ENCODE measurements at places on chromosomes 6 and 20.

GRCh38 chr6:10831609-10832008 is 6.7 kb downstream of the MAK start:
- DNase-seq: no peak

DNA sequence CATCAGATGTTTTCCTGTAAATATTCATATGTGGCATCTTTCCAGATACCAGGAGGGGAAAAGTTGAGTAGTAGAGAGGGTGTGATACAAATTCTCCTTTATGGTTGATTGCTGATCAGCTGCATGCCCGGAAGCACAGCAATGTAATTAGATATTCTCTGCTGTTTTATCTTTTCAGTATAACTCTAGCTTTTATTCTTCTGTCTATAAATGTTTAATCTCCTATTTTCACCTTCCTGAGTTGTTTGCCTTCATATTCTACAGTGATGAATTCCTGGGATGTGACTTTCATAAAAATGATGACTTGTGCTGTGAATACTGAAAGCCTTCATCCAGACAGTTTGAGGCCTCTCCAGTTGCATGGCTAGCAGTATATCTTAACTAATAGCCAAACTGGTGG is 53.7 kb downstream of the SH3BGRL2 start:
- DNase-seq: no peak

DNA sequence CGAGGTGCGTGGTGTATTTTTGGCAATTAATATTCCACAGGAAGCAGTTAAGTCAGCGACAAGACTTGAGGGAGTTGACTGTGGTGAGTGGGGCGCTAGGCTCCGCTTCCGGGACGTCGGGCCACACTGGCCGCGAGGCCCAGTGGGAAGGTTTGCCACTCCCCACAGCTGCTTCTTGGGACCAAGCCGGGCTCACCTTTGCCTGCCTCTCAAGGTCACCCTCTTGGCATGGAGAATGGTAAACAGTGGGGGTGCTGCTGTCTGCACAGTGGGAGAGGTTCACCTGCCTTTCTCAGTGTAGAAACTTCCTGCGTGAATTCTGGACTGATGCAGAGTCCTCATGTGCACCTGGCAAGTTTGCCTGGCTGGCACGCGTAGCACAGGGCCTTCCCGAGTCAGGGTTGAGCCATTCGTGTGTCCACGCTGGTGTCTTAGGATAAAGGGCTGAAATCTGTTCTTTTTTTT is 6.4 kb downstream of the OSBPL2 start:
- DNase-seq: no peak

DNA sequence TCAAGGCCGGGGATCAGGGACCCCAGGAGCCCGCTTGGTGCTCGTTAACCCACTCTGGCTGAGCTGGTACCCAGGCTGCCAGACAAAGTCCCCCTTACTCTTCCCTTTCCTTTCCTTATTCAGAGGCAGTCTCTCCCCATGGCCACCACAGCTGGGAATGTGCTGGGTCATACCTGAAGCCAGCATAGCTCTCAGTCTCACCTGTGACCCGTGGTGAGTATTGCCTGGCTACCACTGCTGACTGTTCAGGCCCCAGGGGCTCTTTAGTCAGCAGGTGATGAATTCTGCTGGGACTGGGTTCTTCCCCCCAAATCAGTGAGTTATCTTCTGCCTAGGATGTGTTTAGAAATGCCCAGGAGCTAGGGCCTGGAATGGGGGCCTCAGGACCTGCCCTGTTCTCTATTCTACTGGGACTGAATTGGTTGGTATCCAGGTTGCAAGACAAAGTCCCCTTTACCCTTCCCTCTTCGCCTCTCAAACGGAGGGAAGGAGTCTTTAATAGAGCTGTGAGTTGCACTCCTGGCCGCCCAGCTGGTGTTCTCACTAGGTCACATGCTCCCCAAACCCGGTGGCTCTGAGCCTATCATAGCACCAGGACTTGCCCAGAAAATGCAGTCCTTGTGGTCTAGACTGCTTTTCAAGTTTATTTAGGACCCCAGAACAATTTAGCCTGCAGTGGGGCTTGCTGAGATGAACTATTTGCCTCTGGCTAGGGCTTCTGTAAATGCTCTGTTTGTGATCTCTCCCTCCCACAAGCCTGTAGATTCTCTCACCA is 64.6 kb downstream of the MYO6 start:
- DNase-seq: no peak

DNA sequence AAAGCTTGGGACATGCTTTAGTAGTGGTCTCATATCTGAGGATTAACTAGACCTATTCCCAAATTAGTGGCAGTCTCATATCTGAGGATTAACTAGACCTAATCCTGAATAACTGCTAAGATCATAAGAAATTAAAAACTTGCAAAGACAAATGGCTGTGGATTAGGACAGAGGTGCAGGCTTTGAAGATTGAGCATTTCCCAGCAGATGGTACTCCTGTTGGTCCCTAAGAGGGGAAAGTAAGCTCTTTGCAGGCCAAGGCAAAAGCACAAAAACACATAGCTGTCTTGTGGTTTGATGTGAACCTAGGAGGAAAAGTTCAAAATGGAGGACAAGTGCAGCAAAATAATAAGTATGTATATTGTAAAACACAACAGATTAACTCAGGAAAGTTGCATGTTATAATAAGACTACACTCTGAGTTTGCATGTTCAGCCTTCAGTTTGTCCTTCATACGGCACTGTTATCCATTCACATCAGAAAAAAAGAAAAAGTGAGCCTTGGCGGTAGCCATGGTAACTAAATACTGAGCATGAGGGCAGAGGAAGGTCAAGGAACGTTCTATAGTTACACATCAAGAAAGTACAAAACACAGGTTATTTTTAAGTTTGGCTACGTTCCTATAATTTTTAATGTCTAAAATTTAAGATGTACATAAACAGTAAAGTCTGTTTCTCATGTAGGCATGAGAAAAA is 62.8 kb downstream of the FILIP1 start:
- no peak for DNase-seq

- no peak for DNase-seq
Measured at GRCh38 chr6:116244284-116244683, 9.6 kb downstream of the TSPYL4 start.

DNA sequence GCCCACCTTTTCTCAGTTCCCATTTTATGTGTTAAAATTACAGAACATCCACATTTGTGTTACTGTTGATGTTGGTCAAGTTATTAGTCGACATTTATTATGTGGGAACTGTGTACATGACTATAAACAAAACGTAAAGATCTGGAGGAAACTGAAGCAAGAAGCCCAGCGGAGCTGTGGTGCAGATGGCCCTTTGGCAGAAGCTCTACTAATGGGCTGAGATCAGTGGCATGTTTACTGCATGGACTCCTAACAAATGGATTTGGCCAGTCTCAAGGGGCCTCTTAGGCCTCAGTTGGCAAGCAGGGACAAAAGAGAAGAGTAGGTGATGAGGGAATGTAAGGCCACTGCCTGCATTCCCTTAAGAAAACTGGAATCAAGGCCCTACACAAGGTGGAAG is 282.1 kb upstream of the TCF21 start:
- DNase-seq: no peak

GRCh38 chr20:47972916-47973309 is 187.6 kb upstream of the SULF2 start:
- no peak for DNase-seq

DNA sequence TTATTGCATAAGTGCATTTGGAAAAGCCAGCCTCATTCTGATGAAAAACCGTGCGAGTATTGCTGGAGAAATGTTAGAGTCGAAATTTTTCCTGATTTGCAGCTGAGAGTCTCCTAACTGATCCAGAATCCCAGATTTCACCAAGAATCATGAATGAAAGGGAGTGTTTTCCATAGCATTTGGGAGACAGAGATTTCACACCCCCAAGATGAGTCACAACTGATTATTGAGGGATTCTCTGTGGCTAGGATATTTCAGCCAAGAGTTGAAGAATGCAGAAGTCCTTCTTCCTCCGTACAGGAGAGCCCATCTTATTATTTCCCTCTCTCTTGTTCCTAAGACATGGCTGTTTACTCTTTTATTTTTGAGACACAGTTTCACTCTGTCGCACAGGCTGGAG is 82.2 kb upstream of the SALL4 start:
- no peak for DNase-seq

DNA sequence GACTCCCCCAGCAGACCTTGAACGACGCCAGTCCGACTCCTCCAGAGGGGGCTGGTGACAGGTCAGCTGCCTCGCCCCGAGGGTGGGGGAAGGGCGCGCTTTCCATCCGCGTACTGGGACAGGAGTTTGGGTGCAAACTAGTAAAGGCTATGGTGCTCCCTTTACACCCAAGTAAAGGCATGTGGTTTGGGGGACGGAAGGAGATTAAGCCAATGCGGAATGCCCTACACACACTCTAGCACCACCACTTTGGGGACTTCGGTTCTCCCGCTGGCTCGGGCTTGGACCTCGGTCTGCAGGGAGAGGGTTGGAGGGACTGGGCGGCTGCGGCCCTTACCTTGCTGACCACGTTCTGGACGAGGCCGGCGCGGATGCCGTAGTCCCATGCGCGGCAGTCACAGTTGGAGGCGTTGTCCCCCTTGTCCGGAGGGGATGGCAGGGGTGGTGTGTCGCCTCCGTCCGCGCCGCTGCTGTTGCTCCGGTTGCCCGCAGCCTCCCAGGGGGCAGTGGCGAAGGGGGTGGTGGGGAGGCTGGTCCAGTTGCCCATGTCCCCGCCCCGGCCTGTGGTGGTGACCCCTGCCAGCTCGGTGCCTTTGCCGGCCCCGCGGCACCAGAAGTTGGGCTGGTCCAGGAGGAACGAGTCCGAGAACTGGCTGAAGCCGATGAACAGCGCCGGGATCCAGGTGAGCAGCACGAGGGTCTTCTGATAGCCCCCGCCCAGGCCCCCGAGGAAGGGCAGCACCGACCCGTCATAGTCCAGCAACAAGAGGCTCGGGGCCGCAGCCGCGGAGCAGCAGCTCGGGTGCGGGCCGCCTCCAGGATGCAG is 1.1 kb downstream of the SLC22A23 start:
- no peak for DNase-seq

DNA sequence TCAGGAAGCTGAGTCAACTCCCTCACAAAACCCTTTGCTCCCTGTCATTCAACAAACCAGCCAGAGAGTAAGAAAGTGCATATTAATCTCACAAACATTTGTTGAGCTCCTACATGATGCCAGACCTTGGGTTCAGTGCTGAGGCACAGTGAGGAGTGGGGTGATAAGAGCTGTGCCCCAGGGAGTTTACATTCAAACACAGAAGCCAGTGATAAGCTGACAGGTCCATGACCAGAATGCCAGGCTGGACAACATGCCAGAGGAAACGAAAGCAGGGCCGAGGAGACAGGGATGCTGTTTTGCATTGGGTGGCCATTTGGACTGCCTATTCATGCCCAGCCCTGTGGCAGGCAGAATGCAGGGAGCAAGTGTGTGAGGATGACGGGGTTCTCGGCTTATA is 76.7 kb downstream of the LRFN2 start:
- no peak for DNase-seq

GRCh38 chr6:136964398-136964797 is 42.3 kb downstream of the SLC35D3 start:
- no peak for DNase-seq

GRCh38 chr6:14191761-14192160 is 74.2 kb downstream of the CD83 start:
- no peak for DNase-seq

GRCh38 chr20:9300534-9300933 is 213.9 kb upstream of the LAMP5 start:
- DNase-seq: no peak

- peak; percentile 100 for DNase-seq
Measured at GRCh38 chr20:35883778-35884540, 70.3 kb downstream of the SCAND1 start.

DNA sequence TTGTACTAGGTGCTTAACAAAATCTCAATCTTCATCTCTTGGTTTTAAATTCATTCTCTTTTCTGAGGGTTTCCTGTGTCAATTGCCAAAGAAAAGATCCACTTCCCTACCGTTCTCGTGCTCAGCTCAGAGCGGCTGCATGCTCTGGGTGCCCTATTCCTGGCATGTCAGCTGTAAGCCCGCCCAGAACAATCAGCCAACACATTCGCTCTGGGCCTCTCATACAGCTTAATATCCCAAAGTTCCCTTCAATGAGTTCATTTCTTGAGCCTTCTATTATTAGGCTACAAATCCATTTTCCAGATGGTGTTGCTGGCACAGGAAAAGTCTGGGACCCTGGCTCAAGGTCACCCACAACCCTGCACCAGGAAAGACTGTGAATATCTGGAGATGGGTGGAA is 24.3 kb upstream of the LRFN2 start:
- DNase-seq: no peak

- DNase-seq: no peak
Measured at GRCh38 chr6:9875605-9876353, 539.1 kb downstream of the TFAP2A start.

DNA sequence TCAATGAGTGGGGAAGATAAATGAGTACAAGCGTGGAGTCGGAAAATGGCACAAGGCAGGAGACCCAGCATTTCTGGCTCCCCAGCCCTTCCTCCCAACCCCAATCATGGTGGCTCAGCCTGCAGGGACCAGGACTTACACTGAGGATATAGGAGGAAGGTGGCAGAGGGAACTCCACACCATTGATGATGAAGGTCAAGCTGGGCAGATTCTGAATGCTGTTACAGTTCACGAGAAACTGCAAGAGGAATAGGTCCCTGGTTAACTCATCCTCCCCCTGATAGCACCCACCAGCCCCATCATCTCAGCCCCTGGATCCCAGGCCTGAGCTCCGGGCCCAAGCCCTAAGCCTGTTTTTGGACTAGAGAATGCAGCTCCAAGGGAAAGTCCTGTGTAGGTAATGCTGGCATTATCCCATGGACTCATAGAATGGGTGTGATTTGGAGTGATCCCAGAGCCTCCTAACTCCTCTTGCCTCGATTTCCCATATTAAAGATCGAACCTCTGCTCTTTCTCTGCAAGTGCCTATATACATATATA is 2.3 kb upstream of the TFEB start:
- DNase-seq: no peak

DNA sequence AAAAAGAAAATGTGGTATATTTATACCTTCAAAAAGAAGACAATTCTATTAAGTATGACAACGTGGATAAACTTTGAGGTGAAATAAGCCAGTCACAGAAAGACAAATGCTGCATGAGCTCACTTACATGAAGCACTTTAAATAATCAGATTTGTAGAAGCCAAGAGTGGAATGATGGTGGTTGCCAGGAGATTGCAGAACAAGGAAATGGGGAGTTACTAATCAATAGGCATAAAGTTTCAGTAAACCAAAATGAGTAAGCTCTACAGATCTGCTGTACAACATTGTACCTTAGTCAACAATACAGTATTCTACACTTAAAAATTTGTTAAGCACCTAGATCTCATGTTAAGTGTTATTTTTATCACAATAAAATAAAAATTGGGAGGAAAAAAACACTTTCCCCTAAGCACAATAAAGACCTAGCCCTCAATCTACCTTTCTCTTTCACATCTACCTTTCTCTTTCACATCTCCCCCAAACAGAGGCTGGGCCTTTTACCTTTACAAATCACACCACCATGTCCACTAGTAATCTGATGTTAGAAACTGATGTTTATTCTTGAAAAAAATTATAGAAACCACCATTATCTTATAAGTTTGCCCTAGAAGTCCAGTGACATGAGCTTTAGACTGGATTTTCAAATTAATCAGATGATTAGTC is 73.9 kb downstream of the PKIB start:
- DNase-seq: no peak

- DNase-seq: peak; percentile 36
Measured at GRCh38 chr20:34824806-34825529, 483 bp downstream of the NCOA6 start.

Data from HCEC 1CT (cell line).